ENCODE measurements at places on chromosomes 5 and 9. TPM values are rescaled to one million over a fixed set of nuclear protein-coding genes. Genes with fewer than 3 reads are reported as not detected.

Gene GPRIN1
- total RNA-seq, result 101 TPM

Gene ANKDD1B
- total RNA-seq, result 1.2 TPM

Gene CDKN2A
- total RNA-seq, result under 0.01 TPM

Gene FSTL4
- total RNA-seq, result 0.82 TPM

Gene FAXDC2
- total RNA-seq, result 2.4 TPM

Gene FOXD4L5
- total RNA-seq, result under 0.01 TPM

Gene HRH2
- total RNA-seq, result 3.3 TPM

Gene WDR38
- total RNA-seq, result not detected

Gene F2RL2
- total RNA-seq, result under 0.01 TPM

Gene IL4
- not detected for total RNA-seq

Gene TMEM252
- not detected for total RNA-seq

Gene C9
- total RNA-seq, result under 0.01 TPM

All from frontal cortex (tissue), 4 donors.